ENCODE measurements at places on chromosomes 5 and 9.
A peak's percentile ranks its signal among the peaks of the same experiment; 100 is the strongest.

GRCh38 chr5:154547551-154547950, 69.5 kb upstream of the HAND1 start:
- DNase-seq = no peak

GRCh38 chr5:776862-777711, 7.4 kb downstream of the ZDHHC11B start:
- peak; percentile 25 for DNase-seq

DNA sequence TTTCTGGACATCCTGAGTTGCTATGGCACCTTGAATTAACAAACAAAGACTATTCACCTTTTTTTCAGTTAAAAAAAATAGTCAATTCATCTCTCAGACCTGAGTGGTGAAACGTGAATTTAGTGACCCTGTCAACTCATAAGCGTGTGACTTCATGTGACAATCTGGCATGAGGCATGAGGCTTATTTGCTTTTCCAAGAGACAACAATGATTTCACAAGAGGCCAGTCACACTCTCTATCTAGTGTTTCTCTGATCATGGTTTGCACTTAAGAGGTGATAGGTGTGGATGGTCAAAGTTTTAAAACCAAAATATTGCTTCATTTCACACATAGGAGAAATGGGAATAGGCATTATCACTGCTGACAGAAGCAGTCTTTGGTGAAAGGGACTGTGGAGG, 559.6 kb upstream of the ACO1 start:
- no peak for DNase-seq

GRCh38 chr5:158560170-158560569, 539.5 kb downstream of the EBF1 start:
- DNase-seq = no peak
